ENCODE measurements at places on chromosomes 1 and 21.

DNA sequence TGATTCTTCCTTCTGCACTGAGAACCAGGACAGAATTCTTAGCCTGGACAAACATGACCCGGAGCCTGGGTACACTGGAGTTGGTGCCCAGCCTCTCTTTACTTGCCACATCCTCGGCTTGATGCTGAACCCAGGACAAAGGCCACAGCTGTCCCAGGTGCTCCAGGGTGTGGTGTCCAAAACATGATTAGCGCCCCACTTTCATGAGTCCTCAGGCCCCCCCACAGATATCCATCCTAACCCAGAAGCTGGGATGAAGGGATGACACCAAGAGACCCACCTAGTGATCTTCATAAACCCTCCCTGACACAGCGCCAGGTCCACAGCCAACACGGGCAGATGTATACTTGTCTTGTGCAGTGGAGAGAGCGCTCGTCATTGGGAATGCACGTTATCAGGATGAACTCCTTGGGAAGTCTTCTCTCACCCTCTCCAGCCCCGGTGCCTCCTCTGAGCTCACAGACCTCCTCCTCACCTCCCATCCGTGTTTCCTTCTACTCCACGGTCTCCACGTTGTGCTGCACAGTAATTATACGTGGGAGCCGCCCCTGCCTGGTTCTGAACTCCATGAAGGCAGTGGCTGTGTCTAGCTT, 3.6 kb downstream of the ABCA4 start:
- no peak for DNase-seq

GRCh38 chr1:180250883-180251509, 20.9 kb downstream of the LHX4 start:
- no peak for DNase-seq

GRCh38 chr21:35482933-35483662, 434.0 kb upstream of the RUNX1 start:
- no peak for DNase-seq

DNA sequence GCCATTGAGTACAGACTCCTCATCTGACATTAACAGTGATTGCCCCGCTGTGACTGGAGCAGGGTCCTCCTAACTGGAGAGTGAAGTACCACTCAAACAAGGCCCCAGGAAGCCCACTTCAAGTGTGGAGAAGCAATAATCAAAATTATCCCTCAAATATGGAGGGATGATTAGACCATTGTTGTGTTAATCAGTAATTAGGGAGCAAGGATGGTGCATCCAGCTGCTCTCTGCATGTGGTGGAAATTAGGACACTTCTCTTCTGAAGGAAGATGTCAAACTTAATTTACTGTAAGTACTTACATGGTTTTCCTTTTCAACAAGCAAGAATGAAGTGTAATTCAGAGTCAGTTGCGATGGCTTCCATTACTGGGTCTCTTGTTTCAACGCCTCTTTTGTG, 3.4 kb upstream of the ZP4 start:
- no peak for DNase-seq

- DNase-seq, result no peak
Measured at GRCh38 chr1:71835442-71835813, 446.9 kb downstream of the NEGR1 start.

Data from activated T-cell treated with anti-CD3 and anti-CD28 coated beads for 24 hours (primary cell).